ENCODE measurements at places on chromosomes 2 and 18.
A peak's percentile ranks its signal among the peaks of the same experiment; 100 is the strongest.

DNA sequence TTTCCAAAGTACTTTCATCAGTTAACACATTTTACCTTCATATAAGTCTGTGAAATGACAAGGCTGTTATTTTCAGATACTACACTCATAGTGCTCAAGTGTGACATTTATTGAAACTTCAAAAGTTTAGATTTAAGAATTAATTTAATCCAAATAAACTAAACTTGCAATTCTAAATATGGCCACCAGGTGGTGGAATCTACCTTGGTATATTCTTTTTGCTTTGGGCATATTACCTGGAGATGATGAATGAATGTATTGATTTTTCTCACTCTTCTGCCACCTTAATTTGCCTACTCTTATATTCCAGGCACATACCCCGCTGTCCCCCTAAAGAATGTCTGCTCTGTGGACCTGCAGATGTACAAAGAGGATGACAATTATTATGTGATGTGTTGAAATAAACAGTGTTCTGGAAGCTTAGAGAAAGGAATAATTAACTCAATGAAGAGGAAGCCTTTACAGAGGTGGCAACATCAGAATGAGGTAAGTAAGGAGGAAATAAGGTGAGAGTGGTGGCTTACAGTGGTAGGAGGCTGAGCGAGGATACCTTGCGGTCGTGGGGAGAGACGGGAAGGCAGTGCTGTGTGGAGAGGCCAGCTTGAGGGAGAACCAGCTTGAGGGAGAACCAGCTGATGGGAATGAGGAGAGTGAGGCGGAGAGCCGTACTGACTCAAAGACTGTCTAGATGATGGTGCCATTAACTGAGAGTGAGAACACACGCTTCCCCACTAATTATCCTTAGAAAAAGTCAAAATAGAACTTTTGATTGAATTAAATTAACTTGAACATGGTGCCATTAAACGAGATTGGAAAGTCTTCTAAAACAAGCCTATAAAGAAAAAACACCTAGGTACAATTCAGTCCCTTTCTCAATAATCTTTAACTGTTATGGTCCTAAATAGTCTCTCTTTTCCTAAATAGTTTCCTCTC lies 179.5 kb downstream of the CELF4 start:
- peak; percentile 59 for DNase-seq

DNA sequence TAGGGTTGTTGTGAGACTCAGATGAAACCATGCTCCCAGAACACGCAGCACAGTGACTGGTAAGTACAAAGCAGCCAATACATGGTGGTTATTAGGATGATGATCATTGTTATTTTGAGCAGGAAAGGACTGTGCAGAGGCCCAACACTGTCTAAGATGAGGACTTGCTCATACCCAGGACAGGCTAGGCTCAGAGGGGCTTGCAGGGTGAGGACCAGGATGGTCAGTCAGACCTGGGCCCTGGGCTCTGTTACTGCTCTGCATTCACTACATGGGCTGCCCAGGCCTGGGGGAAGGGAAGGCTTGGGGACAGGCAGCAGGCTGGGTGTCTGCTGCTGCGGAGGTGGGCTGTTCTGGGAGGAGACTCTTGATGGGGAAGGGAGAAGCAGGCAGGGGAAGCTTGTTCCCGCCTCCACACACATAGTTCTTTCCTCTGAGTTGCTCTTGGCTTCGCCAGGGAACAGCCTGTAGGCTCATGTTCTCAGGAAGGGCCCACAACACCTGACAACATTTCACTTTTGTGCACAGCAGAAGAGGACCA lies 17.5 kb downstream of the CAPN13 start:
- DNase-seq, result no peak

- DNase-seq, result no peak
Measured at GRCh38 chr2:69382547-69382946, 4.5 kb downstream of the GFPT1 start.

DNA sequence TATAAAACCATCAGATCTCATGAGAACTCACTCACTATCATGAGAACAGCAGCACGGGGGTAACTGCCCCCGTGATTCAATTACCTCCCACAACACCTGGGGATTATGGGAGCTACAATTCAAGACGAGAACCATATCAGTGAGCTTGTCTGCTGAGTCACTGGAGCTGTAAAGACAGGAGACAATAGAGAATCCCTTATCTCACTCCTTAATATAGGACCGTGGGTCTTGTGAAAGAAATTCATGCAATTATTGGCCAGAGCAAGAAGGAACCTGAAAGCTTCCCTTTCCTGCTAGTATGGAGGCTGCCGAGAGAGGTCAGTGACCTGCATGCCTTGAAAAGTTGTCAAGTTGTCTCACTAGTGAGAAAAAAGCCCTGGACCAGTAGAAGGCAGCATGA lies 9.5 kb upstream of the TNFAIP6 start:
- no peak for DNase-seq

- no peak for DNase-seq
Measured at GRCh38 chr18:67331857-67332256, 184.7 kb downstream of the DSEL start.

GRCh38 chr2:186617148-186617547 lies 27.3 kb downstream of the ITGAV start:
- no peak for DNase-seq

GRCh38 chr2:146853741-146854444 lies 990.9 kb upstream of the ACVR2A start:
- no peak for DNase-seq

GRCh38 chr2:20571231-20571630 lies 79.7 kb downstream of the HS1BP3 start:
- DNase-seq, result no peak

- DNase-seq, result no peak
Measured at GRCh38 chr18:34604591-34604990, 105.5 kb upstream of the DTNA start.

GRCh38 chr2:47636596-47637264 lies 146.2 kb upstream of the MSH6 start:
- no peak for DNase-seq

- DNase-seq, result no peak
Measured at GRCh38 chr2:205660521-205661124, 21.7 kb upstream of the NRP2 start.

DNA sequence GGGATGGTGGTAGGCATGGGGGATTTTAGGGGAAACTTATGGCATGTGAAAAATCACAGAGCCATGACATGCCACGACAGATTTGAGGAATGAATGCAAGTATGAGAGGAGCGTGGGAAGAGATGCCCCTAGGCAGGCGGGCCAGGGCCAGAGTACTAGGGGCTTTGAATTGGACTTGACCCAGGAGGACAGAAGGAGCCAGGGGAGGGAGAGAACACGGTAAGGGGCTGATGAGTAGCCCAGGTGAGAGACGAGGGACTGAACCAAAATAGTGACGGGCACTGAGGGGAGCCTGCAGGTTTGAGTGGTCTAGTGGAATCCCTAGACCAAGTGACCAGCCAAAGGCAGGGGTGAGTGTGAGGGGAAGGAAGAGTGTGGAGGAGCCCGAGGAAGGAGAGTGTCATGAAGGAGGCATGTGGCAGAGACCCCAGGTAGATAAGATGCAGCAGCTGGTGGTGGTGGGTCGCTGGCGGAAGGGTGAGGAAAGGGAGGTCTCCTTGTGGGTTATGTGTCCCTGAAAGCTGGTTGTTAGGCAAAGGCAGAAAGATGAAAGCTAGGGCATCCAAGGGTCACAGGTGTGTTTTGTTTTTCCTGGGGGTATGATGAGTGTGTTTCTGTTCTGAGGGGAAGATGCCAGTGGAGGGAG lies 48.7 kb downstream of the ZBTB7C start:
- DNase-seq, result no peak

GRCh38 chr2:109486711-109487535 lies 126.8 kb downstream of the SEPTIN10 start:
- no peak for DNase-seq

GRCh38 chr18:32442575-32442974 lies 28.1 kb downstream of the GAREM1 start:
- peak; percentile 77 for DNase-seq

- no peak for DNase-seq
Measured at GRCh38 chr2:159710601-159711180, 1.6 kb upstream of the MARCHF7 start.

- no peak for DNase-seq
Measured at GRCh38 chr2:9532421-9532820, 23.2 kb downstream of the ADAM17 start.

- no peak for DNase-seq
Measured at GRCh38 chr2:64562148-64562784, 38.1 kb downstream of the AFTPH start.

DNA sequence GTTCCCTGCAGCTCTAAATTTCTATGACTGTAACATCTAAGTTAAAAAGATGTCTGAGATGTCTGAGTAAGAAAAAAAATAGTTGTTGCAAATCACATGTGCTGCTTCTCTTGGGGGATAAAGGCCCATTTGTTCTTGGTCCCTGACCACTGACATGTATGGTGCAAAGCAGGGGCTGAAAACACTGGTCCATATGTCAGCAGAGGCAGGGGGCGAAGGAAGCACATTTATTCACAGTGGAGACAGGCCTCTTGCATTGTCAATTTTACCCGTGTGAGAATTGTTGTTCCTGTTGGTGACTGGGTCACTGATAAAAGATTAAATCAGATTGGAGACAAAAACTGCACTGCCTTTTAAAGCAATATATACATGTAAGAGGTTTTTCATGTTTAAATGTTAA lies 38.8 kb downstream of the PRKCE start:
- DNase-seq, result no peak

DNA sequence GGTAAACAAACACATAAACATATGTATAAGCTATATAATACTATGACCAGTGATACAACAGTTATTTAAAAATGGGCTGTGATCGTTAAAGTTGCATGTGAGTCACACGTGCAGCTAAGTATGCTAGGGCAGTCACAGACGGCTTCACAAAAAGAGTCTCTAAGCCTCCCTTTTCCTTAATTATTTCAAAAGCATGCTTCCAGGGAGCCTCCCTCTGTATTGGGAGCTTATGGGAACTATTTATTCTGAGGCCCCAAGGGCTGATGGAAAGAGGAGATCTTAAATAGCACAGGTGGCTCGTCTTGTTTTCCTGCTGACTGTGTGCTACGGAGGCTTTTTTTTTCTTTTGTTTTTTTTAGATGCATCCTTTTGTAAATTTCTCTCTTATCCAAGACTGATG lies 94.3 kb downstream of the ADCYAP1 start:
- DNase-seq, result no peak

DNA sequence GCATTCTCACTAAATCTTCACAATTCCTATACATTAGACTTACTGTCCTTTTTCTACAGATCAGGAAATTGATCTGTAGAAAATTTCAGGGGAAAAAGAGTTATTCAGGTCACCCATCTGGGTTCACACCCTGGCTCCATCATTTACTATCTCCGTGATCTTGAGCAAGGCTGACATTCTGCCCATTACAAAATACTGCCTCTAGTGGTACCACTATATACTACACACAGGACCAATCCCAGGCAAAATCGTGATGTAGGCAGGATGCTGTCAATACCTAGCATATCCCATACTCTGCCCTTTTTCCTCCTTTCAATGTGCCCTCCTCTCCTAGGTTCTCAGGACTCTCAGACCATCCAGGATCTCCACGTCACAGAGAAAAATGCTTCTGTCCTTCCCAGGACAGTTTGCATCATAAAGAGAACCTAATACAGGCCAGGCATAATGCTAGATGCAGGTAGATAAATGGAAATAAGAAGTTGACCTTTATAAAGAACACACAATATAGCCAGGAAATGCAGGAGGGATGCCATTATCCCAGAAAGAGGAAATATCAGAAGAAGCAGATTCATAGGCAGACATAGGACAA lies 101.9 kb downstream of the CDH20 start:
- DNase-seq, result peak; percentile 18

DNA sequence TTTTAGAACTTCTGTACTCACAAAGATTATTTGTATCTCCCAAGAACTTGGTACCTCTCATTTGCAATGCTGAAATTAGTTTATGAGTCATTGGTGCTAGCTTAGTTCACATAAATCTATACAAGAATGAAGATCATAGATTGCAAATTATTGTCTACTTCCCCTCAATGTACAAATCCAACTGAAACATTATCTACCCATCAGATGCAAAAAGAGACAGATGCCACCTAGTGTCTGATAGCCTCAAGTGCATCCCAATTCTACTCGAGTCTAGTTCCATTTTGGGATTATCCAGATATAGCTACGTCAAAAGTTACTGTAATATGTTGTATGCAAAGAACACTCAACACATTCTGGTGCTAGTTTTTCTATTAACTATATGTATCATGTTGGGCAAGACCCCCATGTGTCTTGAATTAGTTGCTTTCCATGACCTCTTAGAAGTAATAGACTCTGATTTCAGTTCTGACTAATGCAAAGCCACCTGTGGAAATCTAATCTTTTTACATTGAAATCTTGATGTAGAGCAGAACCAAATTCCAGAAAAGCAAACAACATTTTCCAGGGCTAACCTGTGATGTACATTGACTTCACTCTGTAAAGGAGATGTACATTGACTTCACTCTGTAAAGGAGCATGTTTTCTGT lies 210.0 kb downstream of the RBM43 start:
- DNase-seq, result peak; percentile 34
